ENCODE measurements at places on chromosomes 2 and 18.

GRCh38 chr2:204061241-204061640 lies 124.7 kb downstream of the ICOS start:
- DNase-seq, result no peak

- DNase-seq, result no peak
These were observed 19.7 kb downstream of the CABLES1 start for GRCh38 chr18:23154823-23155500.

- DNase-seq, result no peak
These were observed 47.6 kb upstream of the IL1R1 start for GRCh38 chr2:102094917-102095316.

DNA sequence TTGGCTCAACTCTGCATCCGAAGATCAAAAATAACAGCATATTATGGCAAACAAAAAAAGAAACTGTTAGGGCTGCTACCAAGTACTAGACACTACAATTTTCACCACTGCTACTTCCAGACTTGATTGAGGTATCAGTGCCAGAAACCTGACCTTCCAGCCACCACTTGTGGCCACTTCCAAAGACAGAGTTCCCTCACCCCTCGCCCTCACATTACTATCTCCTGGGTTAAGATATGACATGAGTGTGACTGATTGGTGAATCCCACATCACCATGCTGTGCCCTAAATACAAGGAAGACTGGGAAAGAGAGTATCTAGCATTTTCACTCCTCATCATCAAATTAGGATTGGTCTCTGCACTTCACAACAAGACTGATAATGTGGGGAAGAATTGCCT lies 296.1 kb upstream of the NT5C1B start:
- DNase-seq, result no peak

DNA sequence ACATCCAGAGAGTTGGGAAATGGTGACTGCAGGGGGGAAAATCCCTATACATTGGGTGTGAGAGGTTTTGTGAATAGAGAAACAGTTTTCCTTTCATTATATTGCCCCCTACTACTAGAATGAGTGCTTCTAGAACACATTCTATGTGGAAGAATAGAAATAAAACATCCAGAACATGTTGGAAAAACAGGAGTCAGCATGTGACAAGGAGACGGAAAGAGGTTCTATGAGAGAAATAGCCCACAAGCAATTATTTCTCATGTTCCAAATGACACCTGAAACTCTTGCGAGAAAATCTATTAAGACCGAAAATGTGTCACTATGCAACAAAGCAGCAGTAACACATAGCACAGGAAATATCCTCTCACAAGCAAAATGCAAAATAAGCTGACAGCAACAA lies 202.7 kb upstream of the SPOPL start:
- no peak for DNase-seq

GRCh38 chr2:100632037-100632436 lies 69.2 kb downstream of the PDCL3 start:
- no peak for DNase-seq

GRCh38 chr18:37754141-37754540 lies 188.5 kb upstream of the CELF4 start:
- no peak for DNase-seq

DNA sequence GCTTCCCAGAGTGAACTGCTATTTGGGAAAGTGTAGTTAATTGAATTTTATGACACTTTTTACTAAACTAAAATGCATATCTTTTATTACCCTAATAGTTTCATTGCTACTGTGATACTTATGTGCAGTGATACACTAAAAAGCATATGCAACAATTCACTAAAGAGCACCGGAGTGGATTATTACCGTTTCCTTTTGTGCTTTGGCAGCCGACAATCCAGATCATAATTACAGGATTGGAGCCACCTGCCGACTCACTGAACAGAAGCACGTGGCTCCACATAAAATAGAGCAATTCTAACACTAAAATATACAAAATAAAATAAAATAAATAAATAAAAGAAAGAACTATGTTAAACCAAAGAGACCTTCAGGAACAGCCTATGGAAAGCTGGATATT lies 583.4 kb downstream of the NRXN1 start:
- no peak for DNase-seq

GRCh38 chr18:9803063-9803697 lies 82.6 kb upstream of the TXNDC2 start:
- no peak for DNase-seq

- DNase-seq, result no peak
These were observed 22.9 kb downstream of the DSG4 start for GRCh38 chr18:31399306-31400032.

DNA sequence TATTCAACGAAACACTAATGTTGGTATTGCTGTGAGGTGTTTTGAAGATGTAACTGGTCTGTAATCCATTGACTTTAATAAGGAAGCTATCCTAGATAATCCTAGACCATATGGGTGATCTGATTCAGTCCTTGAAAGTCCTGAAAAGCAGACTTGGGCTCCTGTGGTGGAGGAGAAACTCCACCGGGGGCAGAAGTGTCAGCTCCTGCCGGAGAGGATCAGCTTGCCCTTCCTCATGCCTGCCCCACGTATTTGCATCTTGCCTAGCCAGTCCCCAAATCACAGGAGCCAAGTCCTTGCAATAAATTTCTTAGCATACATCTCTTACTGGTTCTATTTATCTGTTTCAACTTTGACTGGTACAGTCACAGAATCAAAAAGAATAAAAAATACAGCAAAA lies 144.2 kb upstream of the DLGAP1 start:
- DNase-seq, result no peak

DNA sequence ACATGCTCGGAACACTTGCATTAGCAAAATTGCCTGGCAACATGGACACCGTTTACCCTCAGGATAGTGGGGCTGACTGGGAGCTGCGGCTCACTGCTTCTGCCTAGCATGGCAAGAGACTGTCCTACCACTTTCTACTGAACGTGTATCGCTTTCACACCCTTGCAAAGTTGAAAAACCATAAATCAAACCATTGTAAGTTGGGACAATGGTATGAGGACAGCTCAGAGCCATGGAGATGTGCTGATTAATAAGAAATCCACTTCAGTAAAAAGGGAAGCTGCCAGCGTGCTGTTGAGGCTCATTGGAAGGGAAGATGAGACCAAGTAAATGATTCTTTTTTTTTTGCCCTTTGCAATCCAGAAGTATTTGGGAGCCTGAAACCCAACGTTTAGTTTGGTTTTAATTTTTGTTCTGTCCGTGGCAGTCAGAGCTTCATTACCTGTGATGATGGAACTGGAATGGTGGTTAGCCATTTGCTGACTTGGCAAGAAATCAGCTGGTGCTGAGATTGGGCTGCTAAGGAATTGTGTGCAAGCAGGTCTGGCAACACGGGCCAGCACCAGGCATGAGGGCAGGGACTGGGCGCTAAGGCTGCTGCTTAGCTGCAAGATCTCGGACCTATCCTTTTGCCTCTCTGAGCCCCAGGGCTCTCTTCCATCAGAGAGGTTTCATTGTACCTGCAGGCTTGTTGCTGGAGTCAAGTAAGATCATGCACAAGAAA lies 75.5 kb upstream of the HS6ST1 start:
- DNase-seq, result no peak

Measured in hypothalamus (tissue), 51 donors.